ENCODE measurements at places on chromosomes 3 and 15.

- no peak for DNase-seq
These were observed 651 bp downstream of the UBA3 start for GRCh38 chr3:69079269-69080159.

GRCh38 chr15:73454096-73454495 is 11.1 kb downstream of the REC114 start:
- DNase-seq: no peak

- DNase-seq: no peak
These were observed 11.9 kb downstream of the RAP2B start for GRCh38 chr3:153173758-153174516.

GRCh38 chr3:248864-249520 is 52.4 kb downstream of the CHL1 start:
- DNase-seq: no peak

- no peak for DNase-seq
These were observed 42.3 kb upstream of the VGLL3 start for GRCh38 chr3:87033205-87033604.

DNA sequence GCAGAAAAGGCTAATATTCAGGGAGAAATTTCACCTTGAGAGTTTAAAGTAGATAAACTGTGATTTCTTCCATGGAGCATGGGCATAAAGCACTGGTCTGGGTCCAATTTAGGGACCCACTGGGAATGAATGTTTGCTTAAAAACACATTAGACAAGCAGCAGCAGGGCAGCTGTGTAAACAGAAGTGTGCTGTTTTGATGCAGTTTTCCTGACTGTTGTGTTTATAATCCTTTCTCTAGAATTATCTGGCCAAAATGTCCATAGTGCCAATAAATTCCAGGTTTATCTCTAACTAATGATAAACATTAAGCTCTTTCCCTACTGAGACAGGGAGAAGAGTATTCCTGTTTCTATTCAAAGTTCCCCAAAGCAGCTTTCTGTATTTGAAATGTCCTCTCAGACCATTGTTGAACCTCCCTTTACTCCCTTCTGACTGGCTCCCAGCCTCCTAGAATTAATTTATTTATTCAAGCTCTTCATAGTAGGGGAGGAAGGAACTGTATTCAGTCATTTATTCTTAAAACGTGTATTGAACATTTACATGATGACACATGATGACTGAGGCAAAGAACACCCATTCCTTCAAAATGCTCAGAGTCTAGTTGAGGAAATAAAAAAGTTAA is 7.0 kb upstream of the TM4SF18 start:
- DNase-seq: no peak

GRCh38 chr3:191682961-191683360 is 222.0 kb downstream of the PYDC2 start:
- no peak for DNase-seq

All from stimulated activated CD8-positive, alpha-beta memory T cell treated with anti-CD3 and anti-CD28 coated beads, Interleukin-2, amount 100 ng/mL, for 1 hour (primary cell).